ENCODE measurements at places on chromosomes 12 and 14. TPM values are rescaled to one million over a fixed set of nuclear protein-coding genes. Genes with fewer than 3 reads are reported as not detected.
A peak's percentile ranks its signal among the peaks of the same experiment; 100 is the strongest.

Gene RTN1
- 1.2 TPM for total RNA-seq

Gene TPPP2
- total RNA-seq, result not detected

Gene NGB
- total RNA-seq, result not detected

Gene HSPB8
- total RNA-seq, result 4.7 TPM

DNA sequence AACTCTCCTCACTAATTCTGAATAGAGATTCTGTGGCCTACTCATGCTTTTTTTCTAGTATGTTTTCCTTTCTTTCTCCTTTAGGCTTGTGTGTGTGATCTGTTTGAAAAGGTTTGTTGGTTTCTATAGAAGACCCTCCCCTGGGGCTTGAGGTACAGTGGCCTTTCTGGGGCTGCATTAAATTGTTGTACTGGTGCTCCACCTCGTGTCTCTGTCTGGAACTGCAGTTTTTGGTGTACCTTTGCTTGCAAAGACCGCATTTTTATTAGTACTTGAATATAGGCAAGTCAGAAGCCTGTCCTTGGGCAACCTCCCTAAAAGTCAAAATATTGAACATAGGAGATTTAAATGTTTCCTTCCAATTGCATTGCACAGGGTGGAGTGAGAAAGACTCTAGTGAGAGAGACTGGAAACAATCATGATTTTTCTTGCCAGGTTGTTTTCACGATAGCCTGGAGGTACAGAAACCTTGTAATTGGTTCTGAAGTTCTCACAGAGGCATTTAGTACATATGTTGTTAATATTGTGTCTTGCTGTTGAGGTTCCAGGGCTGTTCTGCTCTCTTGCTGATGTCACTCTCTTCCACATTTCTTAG, 39.0 kb downstream of the SLCO1B1 start:
- DNase-seq, result no peak

DNA sequence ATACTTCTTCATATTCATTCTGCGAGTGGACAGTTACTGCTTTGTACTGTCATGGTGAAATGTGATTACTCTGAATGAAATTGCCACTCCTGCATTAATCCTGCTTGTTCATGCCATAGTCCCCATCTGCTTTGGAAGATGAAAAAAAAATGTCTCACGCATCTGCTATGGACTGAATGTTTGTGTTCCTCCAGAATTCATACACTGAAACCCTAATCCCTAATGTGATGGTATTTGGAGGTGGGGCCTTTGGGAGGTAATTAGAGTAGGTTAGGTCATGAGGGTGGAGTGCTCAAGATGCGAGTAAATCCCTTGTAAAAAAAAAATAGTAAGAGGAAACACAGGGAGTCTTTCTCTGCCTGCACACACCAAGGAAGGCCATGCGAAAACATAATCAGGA, 427.2 kb downstream of the TMTC2 start:
- DNase-seq, result no peak

GRCh38 chr12:110224379-110225304, 56.4 kb upstream of the ATP2A2 start:
- DNase-seq, result no peak

DNA sequence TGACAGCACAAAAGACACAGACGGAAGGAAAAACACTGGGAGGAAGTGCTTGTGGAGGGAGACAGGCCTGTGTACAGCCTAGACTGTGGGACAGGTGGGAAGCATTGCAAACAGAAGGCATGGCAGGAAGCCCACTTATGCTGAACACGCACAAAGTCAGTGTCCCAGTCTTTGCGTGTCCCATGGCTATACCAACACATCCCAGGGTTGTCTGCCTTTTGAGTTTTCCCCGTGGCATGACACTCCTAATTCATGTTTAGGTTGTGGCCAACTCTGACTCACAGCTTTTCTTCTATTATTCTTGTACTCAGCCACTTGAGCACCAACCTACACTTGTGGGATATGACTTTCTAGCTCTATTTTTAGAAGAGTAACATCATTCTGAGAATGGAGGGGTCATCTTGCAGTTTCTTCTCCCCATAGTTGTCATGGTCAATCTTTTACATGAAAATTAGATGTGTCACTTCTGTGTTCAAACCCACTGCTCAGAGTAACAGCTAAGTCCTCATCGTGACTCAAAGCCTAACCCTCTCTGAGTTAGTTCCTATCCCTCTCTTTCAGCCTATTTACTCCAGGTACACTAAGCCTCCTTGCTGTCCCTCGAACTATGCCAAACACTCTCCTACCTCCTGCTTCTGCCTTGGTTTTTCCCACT, 27.5 kb upstream of the JPH4 start:
- DNase-seq, result no peak

GRCh38 chr12:2614341-2614740, 180.4 kb upstream of the FKBP4 start:
- no peak for DNase-seq

DNA sequence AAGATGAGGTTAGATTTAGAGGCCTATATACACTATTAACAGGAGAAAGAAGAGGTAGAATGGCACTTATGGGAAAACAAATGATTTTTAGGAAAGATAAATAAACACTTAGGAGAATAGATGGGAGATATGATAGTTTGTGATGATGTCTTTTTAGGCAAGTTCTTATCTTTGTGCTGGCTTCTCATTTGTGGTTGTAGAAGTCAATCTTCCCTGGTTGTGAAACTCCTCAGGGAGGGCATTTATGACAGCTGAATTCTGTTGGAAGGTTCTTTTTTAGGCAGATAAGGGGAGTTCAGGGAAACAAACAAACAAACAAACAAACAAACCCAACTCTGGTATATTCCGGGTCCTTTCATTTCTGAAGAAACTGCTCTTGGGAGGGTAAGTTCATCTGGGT, 311.8 kb downstream of the AEBP2 start:
- no peak for DNase-seq

GRCh38 chr12:108214486-108214885, 85.4 kb downstream of the WSCD2 start:
- no peak for DNase-seq

DNA sequence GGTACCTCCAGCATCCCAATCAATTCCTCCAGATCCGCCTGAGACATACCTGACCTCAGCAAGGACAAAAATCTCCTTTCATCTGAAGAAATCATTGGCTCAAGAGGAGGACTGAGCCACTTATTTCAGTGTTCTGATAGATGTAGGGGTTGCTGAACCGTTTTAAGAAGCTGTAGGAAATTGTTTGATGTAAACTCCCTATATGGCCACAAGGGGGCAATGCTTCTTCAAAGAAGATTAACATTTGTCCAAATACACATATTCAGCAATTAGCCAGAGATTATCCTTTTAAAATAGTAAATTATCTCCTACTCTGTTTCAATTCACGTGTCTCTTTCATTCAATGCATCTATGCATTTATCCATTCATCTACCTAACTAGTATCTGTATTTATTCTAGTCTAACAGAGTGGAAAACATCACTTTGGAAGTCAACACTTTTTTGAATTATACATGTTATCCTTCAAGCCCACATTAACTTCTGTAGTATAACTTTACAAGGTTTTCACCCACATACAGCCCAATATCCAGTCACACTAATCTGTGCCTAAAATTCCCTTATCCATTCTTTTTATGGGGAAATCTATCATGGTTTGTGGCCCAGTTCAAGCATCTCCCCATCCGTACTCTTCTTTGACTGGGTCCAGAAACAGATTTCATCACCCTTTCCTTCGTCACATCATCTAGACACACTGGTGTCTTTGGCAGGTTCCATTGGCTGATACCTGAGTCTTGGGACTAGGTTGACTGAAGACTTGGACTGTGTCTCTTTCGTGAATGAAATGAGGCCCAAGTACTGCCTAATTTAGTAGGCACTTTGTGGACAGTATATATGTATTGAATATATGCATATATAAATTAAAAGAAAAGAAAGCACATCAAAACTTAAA, 411.0 kb upstream of the OR4E1 start:
- peak; percentile 50 for DNase-seq

DNA sequence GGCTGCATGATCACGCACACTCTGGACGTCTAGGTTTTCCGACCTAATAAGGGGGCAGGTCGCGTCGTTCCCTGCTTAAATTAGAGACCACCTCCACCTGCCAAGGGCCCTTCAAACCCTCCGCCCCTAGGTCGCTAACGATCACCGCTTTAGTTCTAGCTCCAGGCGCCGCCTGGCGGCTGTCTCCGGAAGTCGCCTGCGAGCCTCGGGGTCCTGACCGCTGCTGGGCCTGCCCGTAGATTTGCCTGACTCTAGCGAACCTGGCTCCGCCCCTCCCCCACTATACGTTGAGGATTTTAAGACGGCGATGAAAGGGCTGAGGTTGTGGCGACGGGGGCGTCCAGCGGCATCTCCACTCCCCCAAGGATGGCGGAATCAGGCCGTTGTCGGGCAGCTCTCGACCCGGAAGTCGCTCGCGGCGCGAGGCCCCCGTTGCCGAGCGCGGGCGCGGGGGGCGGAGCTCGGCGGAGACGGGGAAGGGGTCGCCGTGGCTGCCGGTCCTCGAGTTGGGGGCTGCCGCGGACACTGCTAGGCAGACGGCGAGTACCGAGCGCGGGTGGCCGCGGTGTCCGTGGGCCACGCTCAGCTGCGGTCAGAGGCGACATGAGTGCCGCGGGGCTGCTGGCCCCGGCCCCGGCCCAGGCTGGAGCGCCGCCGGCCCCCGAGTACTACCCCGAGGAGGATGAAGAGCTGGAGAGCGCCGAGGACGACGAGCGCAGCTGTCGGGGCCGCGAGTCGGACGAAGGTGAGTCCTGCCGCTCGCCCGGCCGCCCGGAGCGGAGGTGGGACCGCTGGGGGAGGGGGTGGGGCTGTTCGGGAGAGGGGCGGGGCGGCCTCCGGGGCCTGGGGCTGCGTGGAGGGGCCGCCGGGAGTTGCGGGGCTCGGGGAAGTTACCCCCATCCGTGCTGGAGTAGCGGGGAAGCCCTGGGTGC, at the start of gene SUDS3:
Gene SUDS3 (plus strand): TSS at position 467 of the 932 bp plus-strand sequence. CDS start 137 bp downstream, at position 604.
- peak; percentile 97 for DNase-seq

GRCh38 chr12:51951843-51952722, 584 bp downstream of the ACVR1B start:
- DNase-seq, result peak; percentile 43

DNA sequence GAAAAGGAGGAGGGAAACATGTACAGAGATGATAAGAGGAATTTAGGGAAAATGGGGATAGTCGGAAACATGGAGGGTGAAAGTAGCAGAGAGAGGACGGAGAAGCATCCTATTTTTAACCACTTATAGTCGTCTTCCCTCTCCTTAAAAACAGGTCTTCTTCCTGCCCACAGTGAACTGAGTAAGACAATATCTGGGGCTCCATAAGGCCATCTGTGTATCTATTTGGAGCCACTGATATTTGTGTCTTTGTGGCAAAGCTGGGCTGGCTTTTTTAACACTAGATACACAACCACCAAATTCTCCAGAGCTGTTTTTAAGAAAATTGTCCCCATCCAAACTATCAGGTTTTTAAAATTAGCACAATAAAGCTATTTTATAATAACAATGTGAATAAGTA, 109.5 kb upstream of the RAP1B start:
- DNase-seq, result no peak

DNA sequence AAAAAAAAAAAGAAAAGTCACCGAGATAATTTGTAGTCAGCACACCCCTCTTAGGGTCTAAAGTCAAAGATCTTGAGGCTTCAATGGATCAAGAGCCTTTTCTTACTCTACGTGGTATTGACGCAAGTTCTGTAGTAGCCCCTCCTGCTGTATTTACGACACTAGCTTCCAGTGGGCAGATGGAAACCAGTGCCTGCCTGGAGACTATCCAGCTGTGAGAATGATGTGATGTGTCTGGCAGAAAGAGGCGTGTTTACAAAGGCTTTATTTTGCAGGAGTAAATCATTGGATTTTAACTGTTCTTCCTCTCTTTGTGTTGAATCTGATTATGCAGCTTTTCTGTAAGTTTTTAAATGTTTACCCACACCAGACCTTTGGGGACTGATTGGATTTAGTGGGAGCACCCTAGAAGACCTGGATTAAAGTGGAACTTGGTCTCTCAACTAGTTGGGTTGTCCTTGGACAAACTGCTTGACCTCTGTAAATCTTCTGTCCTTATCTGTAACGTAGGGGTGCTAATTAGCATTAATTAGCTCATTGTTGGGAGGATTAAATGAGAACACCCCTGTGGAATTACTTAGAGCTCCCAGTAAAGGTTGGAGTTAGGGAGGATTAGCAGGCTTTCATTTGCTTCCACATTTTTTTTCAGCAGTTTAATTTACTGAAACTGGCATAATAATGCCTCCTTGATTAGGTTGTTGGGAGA, 72.4 kb downstream of the RASSF3 start:
- no peak for DNase-seq

- no peak for DNase-seq
Observed at GRCh38 chr12:117143008-117143532, 43.9 kb upstream of the TESC start.

DNA sequence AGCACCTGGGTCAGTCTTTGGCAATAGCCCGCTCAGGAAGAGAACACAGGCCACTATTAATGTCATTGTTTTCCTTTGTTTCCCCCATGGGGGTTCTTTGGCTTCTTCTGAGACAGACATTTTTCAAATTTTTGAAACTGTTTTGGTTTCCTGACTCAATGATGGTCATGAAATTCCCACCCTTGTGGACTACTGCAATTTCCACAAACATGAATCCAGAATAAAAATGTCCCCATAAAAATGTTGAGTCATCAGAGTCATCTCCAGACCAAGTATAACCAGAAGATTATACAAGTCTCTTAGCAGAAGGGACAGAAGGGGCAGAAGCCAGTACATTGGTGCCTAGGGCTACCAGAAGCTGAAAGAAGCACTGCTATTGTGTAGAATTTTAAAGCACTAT, 29.1 kb downstream of the SLCO1A2 start:
- DNase-seq, result no peak

DNA sequence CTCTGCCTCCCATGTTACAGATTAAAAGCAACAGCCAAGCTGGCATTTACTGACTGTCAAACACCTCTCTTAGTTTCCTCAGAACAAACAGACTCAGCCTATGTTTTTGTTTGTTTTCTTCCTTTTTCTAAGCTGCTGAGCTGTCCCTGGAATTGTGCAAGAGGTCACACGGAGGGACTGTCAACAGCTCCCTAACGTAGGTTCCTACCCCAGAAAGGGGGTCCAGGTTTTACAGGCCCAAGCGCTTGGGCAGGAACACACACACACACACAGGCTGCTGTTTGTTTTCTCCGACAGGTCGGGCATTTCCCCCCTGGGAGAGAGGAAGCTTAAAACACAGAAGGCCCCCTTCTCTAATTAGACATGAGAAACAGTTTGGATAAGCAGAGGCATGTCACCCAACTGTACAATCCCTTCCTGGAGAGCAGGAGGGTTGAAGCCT, 739.6 kb upstream of the TBX3 start:
- no peak for DNase-seq

DNA sequence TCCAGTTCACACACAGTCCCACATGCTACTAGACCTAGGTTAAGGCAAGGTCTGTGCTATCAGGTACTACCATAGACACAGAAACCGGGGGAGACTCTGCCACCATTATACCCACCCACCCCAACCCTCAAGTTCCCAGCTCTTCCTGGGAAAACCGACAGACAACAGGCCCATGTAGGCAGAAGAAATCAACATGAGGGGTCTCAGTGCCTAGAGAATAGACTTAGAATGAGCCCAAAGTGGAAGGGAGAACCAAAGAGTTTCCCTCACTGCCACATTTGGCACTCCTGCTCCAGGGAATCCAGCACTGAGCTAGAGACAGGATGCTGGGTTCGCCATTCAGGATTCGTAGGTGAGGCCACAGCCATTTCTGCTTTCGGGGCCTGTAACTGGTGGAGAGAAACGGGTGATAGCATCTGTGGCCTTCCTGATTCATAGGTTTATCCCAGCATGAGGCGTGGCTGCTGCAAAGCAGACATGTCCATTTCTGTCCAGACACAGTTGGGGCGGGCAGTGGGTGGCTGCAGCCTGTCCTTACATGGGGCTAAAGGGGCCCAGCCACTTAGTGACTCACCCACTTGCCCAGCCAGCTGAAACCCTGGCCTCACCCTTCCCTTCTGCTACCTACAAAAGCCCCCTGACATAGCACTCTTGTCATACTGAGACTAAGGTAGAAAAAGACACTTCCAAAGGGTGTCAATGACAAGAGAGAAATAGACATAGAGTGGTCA, 69.4 kb downstream of the IRF2BPL start:
- DNase-seq, result peak; percentile 50

Measured in mucosa of descending colon (tissue), 3 donors.